ENCODE measurements at places on chromosomes 7 and 10.

GRCh38 chr7:128304212-128304611, 39.5 kb downstream of the RBM28 start:
- no peak for DNase-seq

DNA sequence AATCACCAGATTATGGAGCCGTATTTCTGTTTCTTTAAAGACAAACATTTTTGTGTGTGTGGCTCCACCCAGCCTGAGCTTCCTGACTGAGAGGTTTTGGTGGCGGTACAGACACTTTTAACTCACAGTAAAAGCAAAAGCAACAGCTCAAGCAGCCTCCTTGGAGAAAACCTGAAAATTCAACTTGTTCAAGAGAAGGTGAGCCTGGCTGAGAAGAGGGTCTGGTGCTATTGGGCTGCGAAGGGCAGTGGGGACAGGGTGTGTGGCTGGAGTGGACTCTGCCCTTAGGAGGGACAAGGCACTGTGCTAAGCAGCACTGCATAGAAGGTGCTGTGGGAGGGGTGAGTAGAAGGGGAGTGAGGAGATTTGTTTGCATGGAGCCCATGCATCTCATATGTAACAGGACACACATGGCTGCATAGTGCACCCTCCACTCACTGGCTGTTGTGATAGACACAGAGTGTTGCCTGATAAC, at the start of gene GIMAP7:
Gene GIMAP7 (plus strand): TSS at position 125 of the 475 bp plus-strand sequence. CDS start 5,103 bp downstream, outside the sequence.
- peak; percentile 71 for DNase-seq

GRCh38 chr7:144775749-144776148, 60.1 kb downstream of the TPK1 start:
- no peak for DNase-seq

- no peak for DNase-seq
Observed at GRCh38 chr7:89517815-89518214, 636.5 kb upstream of the STEAP1 start.

DNA sequence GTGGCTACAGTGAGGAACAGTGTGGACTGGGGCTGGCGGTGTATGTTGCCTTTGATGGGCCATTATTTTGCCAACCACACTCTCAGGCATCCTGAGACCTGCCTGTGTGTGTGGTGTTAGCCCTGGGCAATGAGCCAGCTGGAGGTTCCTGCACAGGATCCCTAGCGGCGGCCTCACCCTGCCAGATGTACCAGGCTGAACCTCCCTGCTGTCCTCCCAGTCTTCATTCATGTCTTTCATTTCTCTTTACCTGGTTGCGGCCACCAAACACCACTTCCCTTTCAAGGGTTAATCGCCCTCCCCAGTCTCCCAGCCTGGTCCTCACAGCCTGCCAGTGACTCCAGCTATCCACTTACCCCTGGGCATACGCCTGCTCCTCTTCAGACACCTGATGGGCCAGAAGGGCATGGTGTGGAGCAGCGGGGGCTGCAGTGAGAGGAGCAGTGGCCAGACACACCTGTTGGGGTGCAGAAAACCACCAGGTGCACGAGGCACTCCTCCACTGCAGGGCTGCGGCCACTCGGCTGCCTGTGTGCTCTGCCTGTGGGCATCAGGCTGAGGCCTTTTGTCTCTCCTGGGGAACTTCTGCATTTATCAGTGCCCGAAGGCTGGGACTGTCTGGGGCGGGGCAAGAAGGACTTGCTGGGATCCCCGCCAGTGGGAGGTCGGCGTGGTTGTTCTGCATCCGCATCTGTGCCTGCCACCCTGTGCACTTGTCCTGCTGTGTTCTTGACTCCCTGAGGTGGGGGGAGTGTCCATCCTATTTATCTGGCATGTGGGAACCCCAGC, 111.6 kb downstream of the ARHGAP22 start:
- peak; percentile 42 for DNase-seq
